ENCODE measurements at places on chromosomes 16 and 17.

DNA sequence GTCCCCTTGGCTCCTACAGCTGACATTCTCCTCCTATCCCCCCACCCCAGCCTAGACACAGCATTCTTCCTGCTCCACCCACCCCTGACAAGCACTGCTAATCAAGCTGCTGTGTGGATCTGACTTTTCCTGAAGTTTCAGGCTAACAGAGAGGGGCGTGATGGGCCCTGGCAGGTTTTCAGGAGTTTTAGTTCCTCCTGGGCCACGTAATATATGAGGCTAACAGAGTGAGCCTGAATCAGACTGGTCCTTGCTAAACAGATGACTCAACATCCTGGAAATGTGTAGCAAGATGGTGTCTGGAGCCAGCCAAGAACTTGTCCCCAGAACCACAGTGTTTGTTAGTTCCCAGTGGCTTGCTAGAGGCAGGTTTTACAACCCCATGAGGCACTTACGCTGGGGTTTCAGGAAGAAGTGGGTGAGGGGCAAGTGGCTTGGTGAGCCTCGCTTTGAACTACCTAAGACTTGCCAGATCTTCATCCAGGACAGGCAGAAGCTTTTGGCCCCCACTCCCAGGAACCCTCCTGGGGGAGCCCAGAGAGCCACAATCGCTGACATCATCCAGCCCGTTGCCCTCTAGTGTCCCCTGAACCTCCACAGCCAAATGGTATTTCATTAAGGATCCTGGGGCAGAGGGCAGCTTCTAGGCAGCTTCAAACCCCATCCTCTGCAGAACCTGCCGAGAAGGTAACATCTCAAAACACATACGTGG lies 15.9 kb downstream of the TMEM92 start:
- no peak for DNase-seq

DNA sequence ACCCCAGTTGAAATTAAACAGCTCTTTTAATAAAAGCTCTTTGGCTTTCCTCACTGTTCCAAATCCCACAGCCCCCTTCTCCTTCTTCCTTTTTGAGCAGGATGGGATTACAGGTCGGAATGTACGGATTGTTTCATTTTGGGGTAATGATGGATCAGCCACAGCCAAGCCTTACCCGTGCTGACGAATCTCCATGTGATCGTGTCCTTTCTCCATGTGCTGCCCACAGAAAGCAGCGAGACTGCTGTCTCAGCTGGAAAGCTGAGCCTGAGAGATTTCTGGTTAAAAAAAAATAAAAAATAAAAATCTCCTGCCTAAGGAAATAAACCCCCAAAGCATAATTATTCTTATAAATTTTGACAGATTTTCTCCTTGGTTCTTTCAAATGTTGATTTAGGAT lies 276.6 kb downstream of the CPPED1 start:
- no peak for DNase-seq

DNA sequence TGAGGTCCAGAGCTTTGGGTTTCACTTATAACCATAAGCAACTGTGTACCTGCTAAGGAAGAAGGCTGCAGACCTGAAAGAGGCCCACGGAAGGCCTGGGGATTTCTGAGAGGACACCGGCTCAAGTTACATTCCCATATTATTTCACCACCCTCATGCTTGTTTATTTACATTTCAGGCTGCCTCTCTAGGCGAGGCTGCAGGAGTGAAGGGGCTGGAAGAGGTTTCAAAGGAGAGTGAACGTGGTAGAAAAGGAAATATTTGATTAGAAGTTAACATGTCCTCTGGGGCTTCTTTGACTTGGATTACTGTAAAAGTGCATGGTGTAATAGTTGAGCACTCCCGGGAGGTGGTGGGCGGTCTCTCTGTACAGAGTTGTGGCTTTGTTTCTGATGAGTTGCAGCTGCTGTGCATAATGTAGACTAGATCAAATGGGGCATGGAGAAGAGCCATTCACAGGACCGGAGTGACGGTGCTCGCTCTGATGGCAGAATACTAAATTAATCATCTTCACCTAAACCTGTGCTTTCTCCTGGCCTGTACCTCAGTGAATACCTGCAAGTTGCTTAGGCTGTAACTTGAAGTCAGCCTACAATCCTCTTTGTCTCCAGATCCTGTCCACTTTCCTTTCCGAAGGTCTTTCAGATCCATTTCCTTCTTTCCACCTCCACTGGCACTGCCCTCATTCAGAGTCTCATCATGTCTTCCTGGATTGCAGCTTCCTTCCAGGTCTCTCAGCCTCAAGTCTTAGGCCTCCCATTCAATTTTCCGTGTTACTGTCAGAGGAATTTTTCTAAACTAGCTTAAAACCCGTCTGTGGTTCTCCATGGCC lies 1.9 kb upstream of the CPD start:
- no peak for DNase-seq

- no peak for DNase-seq
These were observed 3.3 kb downstream of the HOXB2 start for GRCh38 chr17:48541577-48542113.

GRCh38 chr16:22857296-22858025 lies 43.5 kb downstream of the HS3ST2 start:
- no peak for DNase-seq

DNA sequence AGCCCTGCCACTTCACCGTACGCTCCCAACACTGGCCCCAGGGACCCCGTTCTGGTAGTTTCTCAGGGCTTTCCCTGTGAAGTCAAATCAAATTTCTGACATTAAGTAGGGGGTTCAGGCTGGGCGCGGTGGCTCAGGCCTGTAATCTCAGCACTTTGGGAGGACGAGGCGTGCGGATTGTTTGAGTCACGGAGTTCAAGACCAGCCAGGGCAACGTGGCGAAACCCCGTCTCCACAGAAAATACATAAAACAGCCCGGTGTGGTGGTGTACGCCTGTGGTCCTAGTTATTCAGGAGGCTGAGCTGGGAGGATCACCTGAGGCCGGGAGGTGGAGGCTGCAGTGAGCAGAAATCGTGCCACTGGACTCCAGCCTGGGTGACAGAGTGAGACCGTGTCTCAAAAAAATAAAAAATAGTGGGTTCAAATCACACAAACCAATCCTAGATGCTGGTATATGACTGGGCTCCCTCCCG lies 632 bp downstream of the CYBC1 start:
- DNase-seq = no peak

DNA sequence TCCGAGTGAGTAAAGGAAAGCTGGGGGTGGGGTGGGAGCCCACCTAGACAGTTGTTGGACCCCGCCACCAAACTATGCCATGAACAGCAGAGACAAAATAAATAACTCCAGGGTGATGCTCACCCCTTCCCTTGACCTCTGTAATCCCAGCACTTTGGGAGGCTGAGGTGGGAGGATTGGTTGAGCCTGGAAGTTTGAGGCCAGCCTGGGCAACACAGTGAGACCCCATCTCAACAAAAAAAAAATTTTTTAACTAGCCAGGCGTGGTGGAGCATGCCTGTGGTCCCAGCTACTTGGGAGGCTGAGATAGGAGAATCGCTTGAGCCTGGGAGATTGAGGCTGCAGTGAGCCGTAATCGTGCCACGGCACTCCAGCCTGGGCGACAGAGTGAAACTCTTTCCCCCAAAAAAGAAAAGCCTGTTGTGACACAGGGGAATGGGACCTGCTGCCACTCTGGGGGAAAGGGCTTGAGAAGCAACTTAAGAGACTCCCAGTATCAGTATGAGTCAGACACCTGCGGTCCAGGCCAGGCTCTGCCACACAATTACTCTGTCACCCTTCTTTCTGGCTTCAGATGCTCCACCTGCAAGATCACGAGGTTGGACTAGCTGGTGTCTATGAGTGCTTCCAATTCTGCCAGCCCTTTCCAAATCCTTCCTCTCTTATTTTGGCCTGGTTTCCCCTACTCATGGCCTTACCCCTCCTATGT lies 5.0 kb downstream of the SGCA start:
- DNase-seq = no peak

- DNase-seq = no peak
These were observed 40.8 kb downstream of the LDHD start for GRCh38 chr16:75075688-75076268.

DNA sequence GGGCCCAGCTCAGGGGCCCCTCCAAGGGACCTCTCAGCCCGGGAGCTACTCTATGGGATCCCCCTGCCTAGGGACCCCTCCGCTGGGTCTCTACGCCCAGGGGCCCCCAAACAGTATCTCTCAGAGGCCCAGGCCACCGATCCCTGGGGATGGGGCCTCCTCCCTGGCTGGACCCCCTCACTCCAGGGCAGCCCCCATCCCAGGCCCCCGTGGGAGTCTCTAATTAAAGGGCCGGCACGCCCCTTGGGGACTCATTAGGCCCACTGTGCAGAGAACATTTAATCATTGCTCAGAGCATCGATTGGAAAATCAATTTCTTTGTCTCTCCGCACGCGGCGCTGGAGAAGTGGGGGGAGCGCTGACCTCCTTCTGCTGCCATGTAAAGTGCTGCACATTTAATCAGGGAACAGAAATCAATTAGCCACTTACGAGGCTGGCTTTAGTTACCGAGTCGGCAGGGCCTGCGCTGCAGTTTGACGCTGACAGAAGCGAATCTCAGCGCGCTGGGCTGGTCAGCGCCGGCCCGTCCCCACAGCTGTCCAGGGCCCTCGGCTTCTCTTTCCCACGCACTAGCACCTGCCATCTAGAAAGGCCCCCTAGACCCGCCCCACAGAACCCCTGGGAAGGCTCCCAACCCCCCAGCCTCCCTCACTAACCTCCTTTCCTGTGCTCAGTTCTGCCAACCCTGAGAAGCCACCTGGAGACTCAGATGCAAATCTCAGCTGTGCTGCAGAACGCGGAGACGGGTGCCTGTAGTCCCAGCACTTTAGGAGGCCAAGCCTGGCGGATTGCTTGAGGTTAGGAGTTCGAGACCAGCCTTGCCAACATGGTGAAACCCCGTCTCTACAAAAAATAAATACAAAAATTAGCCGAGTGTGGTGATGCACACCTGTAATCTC lies 20.2 kb upstream of the C1QL1 start:
- no peak for DNase-seq

GRCh38 chr17:16352303-16352666 lies 984 bp downstream of the CENPV start:
- peak; percentile 4 for DNase-seq

DNA sequence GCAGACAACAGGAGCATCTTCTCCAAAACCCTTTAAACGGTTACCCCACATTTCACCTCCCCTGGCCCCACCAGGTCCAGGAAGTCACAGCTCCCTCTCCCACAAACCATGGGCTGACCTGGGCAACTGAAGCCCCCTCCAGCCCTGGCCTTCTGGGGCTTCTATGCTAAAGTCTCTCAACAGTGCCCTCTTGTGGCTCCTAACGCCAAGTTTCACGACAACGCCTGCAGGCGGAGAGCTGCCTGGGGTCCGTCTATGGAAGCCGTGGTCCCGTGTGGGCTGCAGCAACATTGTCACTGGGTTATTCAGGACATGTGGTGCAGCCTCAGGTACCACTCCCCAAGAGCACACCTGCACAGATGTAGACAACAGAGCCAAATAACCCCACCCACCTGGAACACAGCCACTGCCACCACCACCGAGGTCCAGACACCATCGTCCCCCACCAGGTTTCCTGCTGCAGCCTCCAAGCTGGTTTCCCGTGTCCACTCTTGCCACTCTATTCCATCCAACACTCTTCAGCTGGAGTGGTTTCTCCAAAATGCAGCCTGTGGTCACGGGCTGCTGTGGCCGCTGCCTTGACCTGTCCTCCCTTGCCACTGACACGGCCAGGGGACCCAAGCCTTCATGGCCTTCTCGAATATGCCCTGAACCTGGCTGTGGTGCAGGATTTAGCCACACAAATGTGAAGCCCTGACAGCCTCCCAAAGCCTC lies 19.1 kb downstream of the C16orf95 start:
- peak; percentile 16 for DNase-seq

DNA sequence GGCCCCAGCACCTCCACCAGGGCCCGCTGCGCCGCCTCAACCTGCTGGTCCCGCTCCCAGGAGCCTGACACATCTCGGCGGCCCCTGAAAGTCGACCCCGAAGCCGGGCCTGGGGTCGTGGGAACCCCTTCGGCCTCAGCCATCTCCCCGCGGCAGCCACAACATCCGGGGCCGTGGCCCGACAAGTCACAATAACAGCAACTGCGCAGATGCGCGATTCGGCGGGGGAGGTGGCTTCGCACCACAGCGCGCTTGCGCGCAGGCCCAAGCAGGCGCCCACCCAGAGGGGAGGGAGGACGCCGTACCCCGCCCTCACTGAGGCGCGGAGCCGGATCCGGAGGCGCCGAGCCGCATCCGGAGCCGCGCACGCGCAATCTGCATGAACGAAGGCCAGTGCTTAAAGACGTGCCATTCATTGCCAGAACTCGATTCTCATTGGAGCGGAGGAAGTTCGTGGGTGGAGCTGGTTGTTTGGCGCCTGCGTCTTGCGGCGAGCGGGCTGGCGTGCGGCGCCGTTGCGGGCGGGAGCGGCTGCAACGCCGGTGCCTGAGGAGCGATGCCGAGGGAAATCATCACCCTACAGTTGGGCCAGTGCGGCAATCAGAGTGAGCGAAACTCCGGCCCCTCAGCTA lies at the start of the genes RETREG3 and TUBG1:
Gene RETREG3 (minus strand): TSS at position 193 of the 632 bp plus-strand sequence. CDS start 50 bp downstream, at position 143.
Gene TUBG1 (plus strand): TSS at position 502 of the 632 bp plus-strand sequence. CDS start 55 bp downstream, at position 557.
- peak; percentile 98 for DNase-seq

- no peak for DNase-seq
These were observed 1.6 kb downstream of the ZNF423 start for GRCh38 chr16:49854188-49854795.

- DNase-seq = no peak
These were observed 5.5 kb downstream of the CYBC1 start for GRCh38 chr17:82444941-82445521.

GRCh38 chr17:17156511-17156910 lies 49.6 kb downstream of the PLD6 start:
- no peak for DNase-seq

- no peak for DNase-seq
These were observed 118.3 kb downstream of the PARN start for GRCh38 chr16:14511800-14512135.

GRCh38 chr17:57399690-57400089 lies 143.4 kb downstream of the MSI2 start:
- no peak for DNase-seq

GRCh38 chr16:23666571-23667354 lies 11.9 kb upstream of the PLK1 start:
- DNase-seq = no peak

DNA sequence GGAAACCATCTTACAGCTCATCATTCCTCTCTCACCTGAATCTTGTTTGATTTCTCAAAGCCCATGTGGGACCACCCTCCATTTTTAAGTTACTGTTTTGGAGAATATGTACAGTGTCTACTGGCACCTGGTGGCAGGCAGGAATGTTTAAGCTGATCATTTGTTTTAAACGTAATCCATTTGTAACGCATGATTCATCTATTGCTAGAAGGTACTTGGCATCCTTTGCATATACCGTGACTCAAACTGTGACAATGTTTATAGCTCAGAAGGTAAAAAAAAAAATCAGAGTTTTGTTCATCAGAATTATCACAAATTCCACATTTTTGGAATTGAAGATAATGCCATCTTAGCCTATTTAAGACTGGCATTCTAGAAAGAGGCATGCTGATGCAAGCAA lies 1007.5 kb upstream of the EEF2KMT start:
- DNase-seq = no peak

DNA sequence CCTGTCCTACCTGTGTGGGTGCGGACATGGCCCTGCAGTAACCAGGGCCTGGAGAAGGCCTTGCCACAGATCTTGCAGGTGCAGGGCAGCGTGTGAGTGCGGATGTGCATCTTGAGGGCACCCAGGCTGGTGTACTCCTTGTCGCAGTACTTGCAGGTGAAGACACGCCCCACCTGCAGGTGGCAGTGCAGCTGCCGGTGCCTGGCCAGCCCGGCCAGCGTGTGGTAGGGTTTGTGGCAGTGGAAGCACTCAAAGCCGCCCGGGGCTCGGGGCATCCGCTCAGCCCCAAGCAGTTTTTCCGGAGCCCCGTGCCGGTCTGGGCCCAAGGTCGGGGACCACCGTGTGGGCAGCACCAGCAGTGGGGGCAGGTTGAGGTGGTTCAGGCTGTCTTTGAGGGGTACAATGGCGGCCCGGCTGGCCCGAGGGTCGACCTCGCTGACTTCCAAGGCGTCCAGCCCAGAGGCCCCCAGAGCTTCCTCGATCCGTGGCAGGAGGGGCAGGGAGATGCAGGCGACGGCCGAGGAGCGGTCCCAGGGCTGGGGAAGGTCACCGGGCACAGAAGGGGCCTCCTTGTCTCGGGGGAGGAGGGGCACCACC lies 5.1 kb downstream of the SNAI3 start:
- DNase-seq = no peak
